ENCODE measurements at places on chromosomes 7 and 10.

- no peak for DNase-seq
Observed at GRCh38 chr7:90858546-90858945, 262.4 kb downstream of the CDK14 start.

DNA sequence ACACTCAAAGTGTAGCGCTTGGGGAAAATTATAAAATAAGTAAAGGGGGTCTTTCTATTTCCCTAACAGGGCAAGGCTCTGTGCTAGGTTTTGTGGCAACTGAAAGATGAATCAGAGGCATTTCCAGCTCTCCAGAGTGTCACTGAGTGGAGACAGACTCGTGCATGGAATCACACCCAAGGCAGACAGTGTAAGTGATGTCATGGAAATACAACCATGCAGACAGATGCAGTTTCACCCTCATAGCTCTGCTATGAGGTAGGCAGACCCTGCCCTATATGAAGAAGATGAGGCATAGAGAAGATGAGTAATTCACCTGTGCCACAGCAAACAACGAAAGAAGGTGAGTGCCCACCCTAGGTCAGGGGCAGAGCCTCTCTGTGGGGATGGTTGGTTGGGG is 57.2 kb upstream of the PITRM1 start:
- DNase-seq, result no peak

DNA sequence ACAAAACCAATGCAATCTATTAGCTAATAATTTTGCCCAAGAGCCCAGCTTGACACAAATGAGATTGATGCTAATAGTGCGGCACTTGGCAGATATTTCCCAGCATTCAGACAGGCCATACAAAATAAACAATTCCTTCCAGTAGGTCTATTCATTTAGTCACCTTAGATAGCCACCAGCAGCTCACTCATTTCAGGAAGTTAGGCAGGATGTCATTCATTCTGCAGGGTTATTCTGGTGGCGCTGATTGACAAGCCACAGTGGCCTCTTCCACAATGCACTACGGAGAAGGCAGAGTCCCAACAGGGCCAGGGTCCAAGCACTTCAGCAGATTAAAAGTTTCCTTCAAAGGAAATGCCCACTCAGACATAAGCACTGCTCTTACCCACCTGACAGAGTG is 55.8 kb downstream of the PIK3AP1 start:
- no peak for DNase-seq

DNA sequence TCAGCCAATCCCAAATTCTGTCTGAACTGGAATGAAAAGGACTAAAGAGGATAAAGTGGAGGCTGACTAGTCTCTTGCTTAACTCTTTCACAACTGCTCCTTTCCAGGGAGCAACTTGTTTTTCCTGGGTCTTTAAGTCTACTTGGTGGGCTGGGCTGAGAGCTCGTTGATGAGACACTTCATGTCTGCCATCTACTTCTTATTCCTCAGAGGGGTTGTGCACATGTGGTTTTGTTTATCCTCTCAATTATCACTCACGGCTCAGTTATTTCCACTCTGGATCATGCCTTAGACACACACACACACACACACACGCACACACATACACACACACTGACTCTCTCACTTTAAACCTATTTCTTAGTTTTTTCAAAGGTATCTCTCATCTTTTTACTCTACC is 298.6 kb upstream of the MTPN start:
- no peak for DNase-seq

DNA sequence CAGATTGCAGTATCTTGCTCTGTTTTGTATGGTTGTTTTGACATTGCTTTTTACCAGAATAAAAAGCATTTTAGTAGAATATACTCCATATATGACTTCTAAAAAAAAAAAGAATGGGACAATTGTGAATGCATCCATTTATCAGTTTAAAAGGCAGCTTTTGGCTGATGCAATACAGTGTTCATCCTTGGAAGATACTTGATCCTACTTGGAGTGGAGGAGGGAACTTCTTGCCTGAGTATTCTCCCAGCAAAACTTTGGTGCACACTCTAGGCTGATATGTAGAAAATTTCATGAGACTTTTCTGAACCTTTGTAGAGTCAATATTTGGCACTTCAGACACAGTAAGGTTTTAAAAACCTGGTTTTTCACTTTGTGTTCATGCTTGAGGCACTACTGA is 40.2 kb downstream of the WDR11 start:
- no peak for DNase-seq

DNA sequence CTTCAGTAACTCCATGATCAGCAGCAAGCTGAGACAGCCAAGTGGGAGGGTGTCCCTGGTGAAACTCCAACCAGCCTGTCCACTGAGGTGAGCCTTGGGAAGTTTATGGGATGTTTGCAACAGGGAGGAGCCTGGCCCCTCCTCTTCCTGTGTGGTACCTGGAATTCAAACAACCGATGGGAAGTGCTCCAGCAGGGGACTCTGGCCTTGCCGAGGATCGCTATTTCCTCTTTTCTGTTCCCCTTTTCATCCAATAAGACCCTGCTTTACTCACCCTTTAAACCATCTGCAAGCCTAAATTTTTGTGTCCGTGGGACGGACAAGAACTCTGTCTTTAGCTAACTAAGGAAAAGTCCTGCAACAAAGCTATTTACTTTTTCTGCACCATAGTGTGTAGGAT is 491.1 kb upstream of the ZMIZ1 start:
- no peak for DNase-seq
